ENCODE measurements at places on chromosomes 3 and 15. TPM values are rescaled to one million over a fixed set of nuclear protein-coding genes. Genes with fewer than 3 reads are reported as not detected.

DNA sequence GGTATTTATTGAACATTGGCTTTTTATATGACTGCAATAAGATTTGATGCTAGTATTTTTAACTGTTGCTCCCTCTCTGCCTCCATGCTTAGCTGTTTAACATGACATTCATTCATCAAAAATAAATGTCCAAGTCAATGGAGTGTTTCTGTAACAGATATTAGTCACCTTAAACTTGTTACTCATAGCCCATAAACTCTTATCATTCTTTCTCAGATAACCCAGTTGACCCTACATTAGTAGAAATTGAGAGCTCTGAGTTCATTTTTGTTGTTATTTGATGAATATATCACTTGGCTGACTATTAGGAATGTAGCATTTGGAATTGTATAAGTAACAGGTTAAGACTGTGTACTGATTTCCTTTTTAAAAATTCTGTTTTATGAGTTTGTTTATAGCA, 201.1 kb downstream of the UBE2E2 start:
- DNase-seq: peak; percentile 26

DNA sequence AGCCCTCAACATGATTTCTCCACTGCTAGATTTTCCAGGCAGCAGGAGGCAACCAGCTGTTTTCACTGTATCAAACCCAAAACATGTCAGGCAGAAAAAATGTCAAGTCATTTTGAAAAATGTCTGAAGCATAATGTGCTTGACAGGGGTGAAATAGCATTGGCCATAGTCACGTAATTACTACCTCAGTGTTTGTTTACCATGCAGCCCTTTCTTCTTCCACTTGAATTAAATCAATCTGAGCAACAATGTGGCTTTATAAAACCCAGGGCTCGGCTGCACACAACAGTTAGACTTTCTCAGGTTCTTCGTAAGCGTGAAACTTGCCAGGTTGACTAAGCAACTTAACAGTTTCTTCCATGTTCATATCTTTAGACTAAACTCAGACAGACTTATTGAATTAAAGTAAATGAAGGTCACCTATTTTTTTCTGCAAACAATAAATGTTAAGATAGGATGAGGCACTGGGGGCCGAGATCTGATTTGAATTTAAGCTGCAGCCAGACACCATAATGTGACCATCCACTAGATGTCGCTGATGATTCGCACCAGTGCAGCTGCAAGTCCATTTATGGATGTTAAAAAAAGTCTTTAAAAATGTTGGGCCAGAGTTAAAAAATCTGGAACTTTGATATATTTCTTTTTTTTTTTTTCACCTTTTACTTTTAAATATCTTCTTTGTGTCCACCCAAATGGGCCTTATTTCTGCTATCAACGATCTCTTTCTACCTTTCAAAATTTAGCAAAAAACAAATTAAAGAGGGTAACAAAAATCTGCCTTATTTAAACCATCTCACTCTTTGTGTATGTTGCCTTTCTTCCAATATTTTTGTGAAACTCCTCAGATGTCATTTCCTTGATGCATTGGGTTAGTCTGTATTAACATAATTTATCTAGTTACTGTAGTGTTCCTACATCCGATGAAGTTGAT, 305.9 kb downstream of the CACNA2D3 start:
- peak; percentile 88 for DNase-seq

DNA sequence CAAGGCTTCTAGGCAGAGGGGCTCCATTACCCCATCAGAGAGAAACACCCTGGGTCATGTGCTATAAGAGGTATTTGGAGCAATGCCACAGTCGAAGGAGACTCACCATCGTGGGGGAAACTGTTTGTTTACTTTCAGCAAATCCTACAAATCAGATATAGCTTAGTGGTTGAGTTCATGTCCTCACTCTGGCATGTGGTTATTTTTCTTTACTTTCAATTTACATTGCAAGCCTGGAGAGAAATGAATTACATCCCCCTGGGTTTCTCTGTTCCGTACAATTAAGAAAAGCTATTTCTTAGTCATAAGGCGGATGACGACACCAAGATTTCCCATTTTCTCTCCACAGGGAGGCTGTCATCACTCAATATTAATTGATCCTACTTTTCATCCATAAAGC, 36.9 kb downstream of the RFTN1 start:
- DNase-seq: peak; percentile 92

DNA sequence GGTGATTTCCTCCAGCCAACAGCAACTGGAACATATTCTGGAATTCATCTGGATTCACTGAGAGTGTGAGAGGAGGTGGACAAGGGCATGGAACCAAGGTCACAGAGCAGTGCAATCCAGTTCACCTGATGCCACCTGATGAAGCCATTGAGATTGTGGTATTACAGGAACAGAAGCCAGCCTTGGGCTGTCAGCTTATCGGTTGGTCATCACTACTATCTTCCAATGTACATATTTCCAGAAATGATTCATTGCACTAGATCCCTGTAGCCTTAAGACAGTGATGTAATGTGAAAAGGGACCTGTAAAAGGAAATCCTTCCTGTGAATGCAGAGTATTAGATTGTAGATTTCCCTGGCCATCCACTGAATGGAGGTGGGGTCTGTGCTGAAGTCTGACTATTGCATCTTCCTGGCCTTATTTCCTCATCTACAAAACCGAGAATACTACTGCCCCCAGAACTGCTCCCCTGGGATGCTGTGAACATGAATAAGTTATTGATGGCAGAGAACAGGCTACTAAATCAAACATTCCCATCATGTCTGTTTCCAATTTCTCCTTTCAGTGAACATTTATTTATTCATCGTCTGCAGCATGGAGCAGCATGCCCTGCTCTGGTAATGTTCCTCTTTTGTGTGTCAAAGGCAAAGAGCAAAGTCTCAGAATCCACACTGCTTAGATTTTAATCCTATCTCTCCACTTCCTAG, 47.4 kb upstream of the TPM1 start:
- DNase-seq: peak; percentile 56

DNA sequence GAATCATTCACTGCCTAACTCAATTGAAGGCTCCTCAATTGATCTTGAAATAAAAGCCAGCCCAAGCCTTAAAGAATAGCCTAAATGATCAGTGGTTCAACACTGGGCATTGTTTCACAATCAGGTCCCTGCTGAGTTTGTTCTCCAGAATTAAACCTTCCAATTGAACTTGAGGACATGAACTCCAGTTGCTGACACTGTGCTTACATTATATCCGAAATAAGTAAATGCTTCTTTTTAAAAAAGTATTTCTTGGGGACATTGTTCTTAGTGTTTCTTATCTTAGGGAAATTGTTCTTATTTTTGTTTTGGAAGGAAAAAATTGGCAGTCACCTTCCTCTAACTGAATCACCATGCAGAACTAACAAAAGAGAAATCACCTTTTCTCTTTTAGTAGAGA, 450.2 kb downstream of the RBMS3 start:
- no peak for DNase-seq

DNA sequence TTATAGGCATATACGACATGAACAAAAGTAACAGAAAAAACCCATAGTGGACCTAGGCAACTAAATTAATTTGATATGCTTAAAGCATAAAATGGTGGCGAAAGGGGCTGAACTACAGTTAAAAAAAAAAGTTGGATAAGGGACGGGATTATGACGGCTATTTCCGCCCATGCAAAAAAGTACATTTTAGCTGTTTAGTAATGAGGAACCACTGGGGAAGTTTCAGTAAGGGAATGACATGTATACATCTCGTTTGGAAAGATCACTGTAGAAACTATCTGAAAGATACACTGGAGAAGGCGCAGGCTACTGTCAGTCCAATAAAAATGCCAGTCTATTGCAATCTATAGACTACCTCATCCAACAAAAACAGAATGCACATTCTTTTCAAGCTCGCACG, 65.6 kb downstream of the ZNF148 start:
- DNase-seq: no peak

DNA sequence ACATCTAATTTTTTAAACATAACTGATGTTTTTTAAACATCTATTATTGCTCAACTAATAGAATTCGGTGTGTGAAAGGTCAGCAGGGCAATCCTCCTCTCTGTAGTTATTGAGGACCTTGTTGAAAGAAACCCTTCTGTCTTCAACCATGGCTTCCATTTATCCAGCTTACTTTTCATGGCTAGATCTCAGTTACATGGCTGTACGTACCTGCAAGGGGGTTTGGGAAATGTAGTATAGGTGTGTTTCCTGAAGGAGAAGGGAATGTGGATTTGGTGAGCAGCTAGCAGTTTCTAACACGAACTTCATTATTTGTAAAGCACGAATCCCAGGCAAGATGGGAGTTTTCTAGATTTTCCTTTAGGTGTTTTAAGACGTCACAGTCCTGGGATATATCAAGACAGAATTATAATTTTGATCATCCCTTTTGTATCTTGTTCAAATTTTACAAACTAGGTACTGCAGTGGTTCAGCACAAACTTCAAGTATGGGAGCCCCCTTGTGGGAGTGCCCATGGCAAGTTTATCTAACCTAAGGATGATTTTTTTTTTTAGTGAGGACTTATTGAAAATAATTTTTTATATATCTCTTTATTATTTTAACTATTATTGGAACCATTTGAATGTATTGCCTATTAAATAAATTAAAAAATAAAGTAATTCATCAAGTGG, 41.6 kb downstream of the FBXL2 start:
- DNase-seq: no peak

- DNase-seq: no peak
These were observed 65.9 kb upstream of the FEZF2 start for GRCh38 chr3:62439176-62439813.

- peak; percentile 40 for DNase-seq
These were observed 1.7 kb downstream of the P2RY13 start for GRCh38 chr3:151327571-151328198.

GRCh38 chr3:156553705-156554356, 1.1 kb downstream of the SSR3 start:
- DNase-seq: peak; percentile 70

- peak; percentile 9 for DNase-seq
These were observed 35.7 kb downstream of the NGRN start for GRCh38 chr15:90300988-90301706.

- peak; percentile 96 for DNase-seq
These were observed 65.8 kb upstream of the GSK3B start for GRCh38 chr3:120160050-120160449.

DNA sequence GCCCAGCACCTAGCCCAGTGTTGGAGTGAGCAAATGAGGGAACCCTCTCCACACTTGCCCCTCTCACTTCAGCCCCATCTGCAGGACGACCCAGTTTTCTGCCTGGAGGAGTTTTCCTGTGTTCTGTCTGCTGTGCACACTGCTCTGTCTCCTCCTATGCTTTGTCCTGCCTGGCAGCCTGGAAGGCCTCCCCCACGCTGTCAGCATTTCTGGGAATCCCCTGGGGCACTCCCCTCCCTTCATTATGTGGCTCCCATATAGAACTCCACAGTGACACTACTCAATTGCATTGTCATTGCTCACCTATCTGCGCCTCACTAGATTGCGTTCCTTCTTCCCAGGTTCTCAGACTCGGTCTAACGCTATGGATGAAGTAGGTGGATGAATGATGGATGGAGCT, 13.9 kb downstream of the CLSTN2 start:
- DNase-seq: no peak

GRCh38 chr3:55675478-55675877, 188.4 kb upstream of the WNT5A start:
- no peak for DNase-seq

DNA sequence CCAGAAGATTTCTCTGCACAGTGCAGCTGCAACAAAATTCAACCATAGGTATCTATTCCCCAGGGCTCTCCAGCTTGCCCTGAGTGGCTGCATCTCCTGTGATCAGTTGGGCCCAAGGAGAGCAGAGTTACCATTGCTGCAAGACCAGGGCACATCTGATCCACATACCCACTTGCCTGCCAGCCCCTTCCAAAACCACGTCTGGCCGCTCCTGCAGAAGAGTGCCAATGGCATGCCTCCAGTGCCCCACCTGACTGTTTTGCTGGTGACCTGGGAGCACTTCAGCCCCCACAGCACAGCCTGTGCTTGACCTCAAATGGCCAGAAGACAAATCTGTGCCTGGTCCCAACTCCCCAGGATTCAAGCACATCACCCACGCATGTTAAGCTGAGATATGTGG, 526.1 kb upstream of the GBE1 start:
- no peak for DNase-seq

- peak; percentile 21 for DNase-seq
These were observed 7.2 kb downstream of the CLPX start for GRCh38 chr15:65177901-65178300.

- DNase-seq: no peak
These were observed 597.9 kb downstream of the PDCD6IP start for GRCh38 chr3:34396288-34396687.

GRCh38 chr3:130679218-130679617, 67.4 kb downstream of the PIK3R4 start:
- no peak for DNase-seq

- DNase-seq: no peak
These were observed 181.4 kb upstream of the GRM7 start for GRCh38 chr3:6679510-6679909.

GRCh38 chr15:98439523-98439942, 208.8 kb upstream of the IGF1R start:
- no peak for DNase-seq

DNA sequence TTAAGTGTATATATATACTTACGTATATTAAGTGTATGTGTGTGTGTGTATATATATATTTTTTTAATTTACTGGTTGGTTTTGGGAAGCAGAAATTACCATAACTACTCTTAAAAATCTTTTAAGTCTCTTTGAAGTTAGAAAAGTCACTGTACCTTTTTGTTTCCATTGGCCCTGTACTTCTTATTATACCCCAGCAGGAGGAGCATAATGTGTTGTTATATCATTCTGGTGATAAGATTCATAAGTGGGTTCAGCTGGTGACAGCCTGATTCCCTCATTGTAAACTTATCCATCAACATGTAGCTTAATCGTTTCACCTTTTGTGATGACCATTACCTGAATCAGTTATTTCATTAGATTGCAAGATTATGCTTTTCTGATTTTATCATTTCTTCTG, 30.8 kb downstream of the MLH1 start:
- DNase-seq: peak; percentile 3

DNA sequence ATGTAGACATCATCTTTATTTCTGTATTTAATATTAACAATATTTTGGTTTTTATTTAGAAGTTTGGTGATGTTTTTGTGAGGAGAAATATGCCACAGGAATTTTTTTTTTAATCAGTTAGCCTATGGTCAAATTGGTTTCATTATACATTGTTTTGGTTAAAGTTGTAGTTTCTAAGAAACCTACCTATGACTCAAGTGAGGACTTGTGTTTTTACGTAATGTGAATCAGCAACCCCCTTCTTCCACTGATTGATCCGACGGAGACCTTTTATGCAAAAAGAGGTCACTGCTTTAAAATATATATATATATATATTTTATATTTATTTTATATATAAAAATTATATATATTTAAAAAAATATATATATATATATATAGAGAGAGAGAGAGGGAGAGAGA, 698.1 kb downstream of the FHIT start:
- DNase-seq: no peak

The EXOG gene
- 6.8 TPM for total RNA-seq

The KIF9 gene
- total RNA-seq: 3.1 TPM

The TRMT10C gene
- total RNA-seq: 53.6 TPM

The CCR4 gene
- not detected for total RNA-seq

The CCDC9B gene
- 9.4 TPM for total RNA-seq

The SAMMSON gene
- total RNA-seq: not detected

The GJD2 gene
- not detected for total RNA-seq

The GLDN gene
- total RNA-seq: 0.74 TPM

The UROC1 gene
- not detected for total RNA-seq

The WDR49 gene
- not detected for total RNA-seq

The DCLK3 gene
- not detected for total RNA-seq

The SHC4 gene
- total RNA-seq: 1.0 TPM

The ARGFX gene
- total RNA-seq: not detected

The DUT gene
- total RNA-seq: 80.2 TPM

The STAC gene
- total RNA-seq: 22.3 TPM

The PRRT3 gene
- 3.8 TPM for total RNA-seq

The HHLA2 gene
- total RNA-seq: not detected

The USP3 gene
- 29.9 TPM for total RNA-seq

The ARF4 gene
- total RNA-seq: 538 TPM

The ATP8B4 gene
- 0.89 TPM for total RNA-seq

Data from M059J (cell line).